ENCODE measurements at places on chromosomes 16 and 17. TPM values are rescaled to one million over a fixed set of nuclear protein-coding genes. Genes with fewer than 3 reads are reported as not detected.

The TPSAB1 gene
- total RNA-seq, result not detected

DNA sequence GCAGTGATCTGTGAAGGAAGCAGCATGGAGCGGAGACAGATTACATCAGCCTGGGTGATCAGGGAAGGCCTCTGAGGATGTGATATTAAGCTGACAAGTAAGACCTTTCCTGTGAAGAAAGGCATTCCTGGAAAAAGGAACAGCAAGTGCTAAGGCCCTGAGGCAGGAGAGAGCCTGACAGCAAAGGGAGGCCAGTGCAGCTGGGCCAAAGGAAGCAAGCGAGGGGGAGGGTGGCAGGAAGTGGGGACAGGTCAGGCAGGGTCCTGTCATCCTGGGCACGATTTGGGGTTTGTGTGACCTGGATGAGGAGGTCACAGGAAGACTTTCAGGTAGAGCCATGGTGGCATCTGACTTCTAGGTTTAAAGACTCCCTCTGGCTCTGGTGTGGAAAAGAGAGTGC is 12.3 kb downstream of the CPNE2 start:
- peak overlapping the region; percentile 73 for H3K27ac ChIP-seq
- no peak for DNase-seq
- H3K4me1 ChIP-seq, result peaks cover 56% of the 10 kb centered on the region
- H3K36me3 ChIP-seq, result no peaks in the 10 kb centered on the region

DNA sequence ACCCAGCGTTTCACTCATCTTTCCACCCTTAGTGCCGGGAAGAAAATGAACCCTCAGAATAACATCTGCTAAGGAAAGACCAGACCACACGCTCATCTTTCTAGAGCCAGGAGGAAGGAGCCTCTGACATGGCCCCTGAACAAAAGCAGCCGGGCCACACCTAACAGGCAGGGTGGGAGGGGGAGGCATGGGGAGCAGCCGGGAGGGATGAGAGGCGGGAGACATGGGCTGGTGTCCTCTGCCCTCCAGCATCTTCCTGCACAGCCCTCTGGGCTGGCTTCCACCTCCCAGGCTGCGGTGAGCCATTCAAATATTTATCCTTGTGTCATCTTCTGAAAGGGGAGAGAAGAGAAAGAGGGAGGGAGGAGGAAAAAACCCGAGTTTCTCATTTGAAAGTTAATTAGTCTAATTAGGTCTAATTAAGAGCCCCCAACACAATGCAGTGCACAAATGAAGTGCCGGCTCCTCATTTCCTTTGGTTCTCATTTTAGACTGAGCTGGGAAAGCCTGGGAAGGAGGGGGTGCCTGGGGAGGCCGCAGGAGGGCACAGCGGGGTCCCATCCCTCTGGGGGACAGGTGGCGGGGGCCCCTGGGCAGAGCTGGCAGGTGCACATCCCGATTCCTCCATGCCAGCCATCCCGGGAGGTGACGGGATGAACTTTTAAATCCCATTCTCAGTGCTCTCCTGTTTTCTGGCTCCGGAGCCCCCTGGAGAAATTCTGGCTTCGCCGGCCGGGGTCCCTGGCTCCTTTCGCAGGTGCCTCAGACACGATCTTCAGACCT is 90.5 kb downstream of the ENGASE start:
- no peak for DNase-seq
- peaks cover 2% of the 10 kb centered on the region for H3K27me3 ChIP-seq
- peaks cover 5% of the 10 kb centered on the region for H3K4me1 ChIP-seq
- H3K36me3 ChIP-seq, result no peaks in the 10 kb centered on the region
- H3K27ac ChIP-seq, result no peak overlapping the region

DNA sequence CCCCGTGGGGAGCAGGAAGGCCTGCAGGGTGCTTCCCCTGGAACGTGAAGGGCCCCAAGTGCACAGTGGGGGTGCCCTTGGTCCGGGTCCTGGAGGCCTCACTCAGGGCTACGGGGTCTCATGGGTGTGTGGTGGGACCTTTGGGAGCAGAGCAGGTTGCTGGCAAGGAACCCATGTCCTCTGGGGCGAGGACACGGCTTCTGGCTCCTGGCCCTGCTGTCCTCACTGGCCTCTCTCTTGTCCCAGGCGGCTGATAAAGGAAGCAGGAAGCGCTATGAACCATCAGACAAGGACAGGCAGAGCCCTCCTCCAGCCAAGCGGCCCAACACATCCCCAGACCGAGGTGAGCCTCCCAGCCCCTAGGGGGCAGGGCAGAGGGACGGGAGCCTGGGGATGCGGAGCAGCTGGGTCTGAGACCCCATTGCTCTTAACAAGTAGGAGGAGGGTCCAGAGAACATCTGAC is 9.8 kb upstream of the IL17C start:
- no peak overlapping the region for H3K4me3 ChIP-seq
- H3K36me3 ChIP-seq, result no peaks in the 10 kb centered on the region
- H3K27ac ChIP-seq, result no peak overlapping the region
- peak; percentile 44 for DNase-seq
- H3K27me3 ChIP-seq, result no peaks in the 10 kb centered on the region

The ARL5C gene
- total RNA-seq, result not detected

DNA sequence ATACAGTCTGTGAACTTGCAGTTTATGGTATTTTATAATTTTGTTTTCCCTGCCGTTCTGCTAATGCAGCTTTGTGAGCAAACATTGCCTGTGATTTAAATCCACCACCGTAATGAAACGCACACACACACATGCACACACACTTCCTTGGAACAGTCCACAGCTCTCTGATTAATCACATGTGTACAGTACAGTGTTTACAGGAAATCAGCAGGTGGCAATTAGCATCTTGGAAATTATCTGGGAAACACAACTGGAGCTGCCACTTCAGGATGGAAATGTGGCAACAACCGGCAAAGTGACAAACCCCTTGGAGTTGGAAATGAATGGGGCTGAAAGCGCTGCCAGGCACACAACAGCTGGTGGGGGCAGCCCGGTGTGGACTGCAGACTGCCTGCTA is 12.9 kb upstream of the ZKSCAN2 start:
- no peak overlapping the region for H3K27ac ChIP-seq
- H3K36me3 ChIP-seq, result peaks cover 19% of the 10 kb centered on the region
- DNase-seq, result no peak

The TMEM220 gene
- 5.0 TPM for total RNA-seq

DNA sequence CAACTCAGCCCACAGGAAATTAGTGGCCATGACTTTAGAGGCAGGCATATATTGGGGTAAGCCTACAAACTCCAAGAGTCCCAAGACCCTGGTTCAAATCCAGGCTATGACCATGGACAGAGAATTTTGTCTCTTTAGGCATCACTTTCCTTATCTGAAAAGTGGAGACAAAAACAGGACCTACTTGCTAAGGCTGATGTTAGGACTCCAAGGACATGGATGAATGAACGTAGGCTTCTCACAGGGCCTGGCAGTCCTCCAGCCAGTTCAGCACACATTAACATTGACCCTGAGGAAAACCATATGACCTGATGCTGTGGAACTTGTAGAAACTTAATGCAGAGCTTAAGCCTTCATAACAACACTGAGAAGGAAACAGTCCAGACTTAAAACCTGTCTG is 1.4 kb downstream of the FKBP10 start:
- H3K27me3 ChIP-seq, result no peaks in the 10 kb centered on the region
- no peak for DNase-seq
- H3K27ac ChIP-seq, result peak overlapping the region; percentile 88
- peak overlapping the region; percentile 100 for H3K4me3 ChIP-seq

The KPNA2 gene
- total RNA-seq, result 376 TPM

The MILR1 gene
- total RNA-seq, result not detected

DNA sequence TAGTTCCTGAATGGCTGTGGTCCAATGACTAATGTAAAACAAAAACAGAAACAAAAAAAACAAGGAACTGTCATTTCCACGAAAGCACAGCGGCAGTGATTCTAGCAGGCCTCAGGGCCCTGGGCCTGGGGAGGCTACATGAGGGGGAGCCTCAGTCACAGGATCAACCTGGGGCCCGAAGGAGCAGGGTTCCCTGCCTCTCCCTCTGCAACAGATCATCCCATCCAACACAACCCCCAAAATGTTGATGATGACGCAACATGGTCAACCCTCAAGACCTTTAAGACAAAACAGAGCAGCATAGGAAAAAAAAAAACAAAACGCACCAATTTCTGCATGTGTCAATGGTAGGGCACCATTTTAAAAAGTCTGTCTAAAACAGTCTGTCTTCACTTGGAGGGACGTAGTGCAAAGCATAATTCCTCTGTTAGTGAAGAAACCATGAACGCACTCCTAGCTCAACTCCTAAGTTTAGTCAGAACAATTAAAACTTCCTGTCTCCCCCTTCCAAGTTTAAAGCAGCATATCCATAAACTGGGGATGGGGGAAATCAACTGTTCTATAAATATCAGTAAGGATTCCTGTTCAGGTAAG is 32.3 kb downstream of the AXIN2 start:
- no peak for DNase-seq
- H3K4me3 ChIP-seq, result peak overlapping the region; percentile 45
- H3K4me1 ChIP-seq, result peaks cover 54% of the 10 kb centered on the region

- no peak for DNase-seq
- H3K27ac ChIP-seq, result no peak overlapping the region
- no peaks in the 10 kb centered on the region for H3K36me3 ChIP-seq
- no peak overlapping the region for H3K4me3 ChIP-seq
- peaks cover 11% of the 10 kb centered on the region for H3K4me1 ChIP-seq
- H3K27me3 ChIP-seq, result no peaks in the 10 kb centered on the region
Measured at GRCh38 chr17:12041312-12041711, 20.6 kb downstream of the MAP2K4 start.

DNA sequence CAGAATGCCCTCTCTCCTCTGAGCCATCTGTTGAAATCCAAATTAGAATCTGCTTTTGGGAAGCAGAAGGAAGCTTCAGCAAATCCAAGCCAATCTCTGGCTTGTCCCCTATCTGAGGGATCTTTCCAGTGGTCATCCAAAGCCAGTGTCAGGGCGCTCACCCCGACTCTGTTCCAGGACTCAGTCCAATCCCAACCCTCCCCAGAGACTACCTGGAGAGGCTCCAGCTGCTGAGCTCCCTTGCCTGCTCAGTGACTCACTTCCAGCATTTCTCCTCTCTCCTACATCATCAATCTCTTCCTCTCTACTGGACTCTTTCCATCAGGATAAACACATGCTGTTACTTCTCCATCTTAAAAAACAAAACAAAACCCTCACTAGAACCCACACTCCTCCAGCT is 2.4 kb downstream of the MATCAP1 start:
- H3K4me1 ChIP-seq, result peaks cover 12% of the 10 kb centered on the region
- H3K27me3 ChIP-seq, result peaks cover 39% of the 10 kb centered on the region
- H3K36me3 ChIP-seq, result peaks cover 2% of the 10 kb centered on the region
- H3K4me3 ChIP-seq, result no peak overlapping the region

DNA sequence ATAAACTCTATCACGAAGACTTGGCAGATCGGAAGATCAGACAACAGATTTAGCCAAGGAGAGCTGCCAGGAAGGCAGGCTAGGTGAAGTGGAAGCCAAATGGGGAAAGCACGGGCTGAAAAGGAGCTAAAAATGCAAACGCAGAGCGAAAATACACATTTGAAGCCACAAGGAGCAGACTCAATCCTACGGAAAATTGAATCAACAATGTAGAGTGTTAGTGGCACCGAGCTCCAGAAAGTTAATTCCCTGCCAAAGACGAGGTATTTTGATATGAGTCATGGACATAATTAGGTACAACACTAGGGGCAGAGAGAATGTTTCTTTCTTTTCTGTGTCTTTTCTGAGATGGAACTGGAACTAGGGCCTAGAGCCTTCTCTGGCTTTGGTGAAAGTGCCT is 20.7 kb downstream of the GSG1L start:
- H3K36me3 ChIP-seq, result no peaks in the 10 kb centered on the region
- H3K4me1 ChIP-seq, result no peaks in the 10 kb centered on the region
- H3K4me3 ChIP-seq, result no peak overlapping the region
- DNase-seq, result no peak
- H3K27me3 ChIP-seq, result peaks cover 16% of the 10 kb centered on the region

DNA sequence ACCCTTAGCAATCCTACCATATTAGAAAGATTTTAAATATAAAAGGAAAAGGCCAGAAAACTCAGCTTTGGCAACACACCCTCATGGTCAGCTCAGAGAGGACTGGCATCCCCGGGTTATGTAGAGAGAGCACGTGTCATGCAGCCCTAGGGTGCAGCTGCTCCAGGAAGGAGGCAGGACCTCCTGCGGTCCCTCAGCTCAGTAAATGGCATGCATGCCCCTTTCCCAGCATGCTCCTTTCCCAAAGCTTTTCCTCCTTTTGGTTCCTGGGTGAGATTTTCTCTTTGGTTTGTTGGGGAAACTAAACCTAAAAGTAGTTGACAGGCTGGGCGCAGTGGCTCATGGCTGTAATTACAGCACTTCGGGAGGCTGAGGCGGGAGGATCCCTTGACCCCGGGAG is 3.9 kb downstream of the GAN start:
- H3K4me1 ChIP-seq, result peaks cover 17% of the 10 kb centered on the region
- H3K27ac ChIP-seq, result no peak overlapping the region
- H3K4me3 ChIP-seq, result no peak overlapping the region
- H3K27me3 ChIP-seq, result no peaks in the 10 kb centered on the region
- H3K36me3 ChIP-seq, result no peaks in the 10 kb centered on the region

The SCGB1C2 gene
- total RNA-seq, result not detected

DNA sequence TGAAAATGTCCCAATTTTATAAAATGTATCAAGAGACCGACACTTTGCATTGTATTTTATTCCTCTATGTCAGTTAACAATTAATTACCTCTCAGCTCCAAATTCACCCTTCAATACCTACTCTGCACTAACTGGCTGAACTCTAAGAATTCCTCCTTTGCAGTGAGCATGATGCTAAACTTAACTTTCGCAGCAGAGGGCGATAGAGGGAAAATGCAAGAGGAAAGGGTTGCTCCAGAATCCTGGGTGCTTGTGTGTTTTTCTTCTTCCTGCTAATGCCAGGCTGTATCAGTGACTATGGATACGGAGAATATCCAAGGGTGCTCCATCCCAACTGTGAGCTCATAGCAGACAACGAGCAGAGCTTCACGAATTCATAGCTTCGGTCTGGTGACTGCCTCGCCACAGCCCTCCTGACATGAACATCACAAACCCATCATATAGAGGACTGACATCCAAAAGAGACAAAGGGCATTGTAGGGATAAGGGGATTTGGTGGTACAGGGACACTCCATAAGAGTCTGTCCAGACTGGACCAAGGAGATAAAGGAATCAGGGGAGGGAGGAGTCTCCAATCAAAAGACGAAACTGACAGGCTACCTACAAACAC is 172.9 kb downstream of the STX8 start:
- no peak overlapping the region for H3K4me3 ChIP-seq
- no peaks in the 10 kb centered on the region for H3K27me3 ChIP-seq
- no peaks in the 10 kb centered on the region for H3K4me1 ChIP-seq
- DNase-seq, result peak; percentile 38

Data from neural crest cell (in vitro differentiated cells).